Stimulated activated naive CD8-positive, alpha-beta T cell treated with anti-CD3 and anti-CD28 coated beads, Interleukin-15, Interleukin-2, amounts not matched to agents 100 U/mL and 50 U/mL, for 24 hours (primary cell): ENCODE measurements at places on chromosomes 1 and 21.

DNA sequence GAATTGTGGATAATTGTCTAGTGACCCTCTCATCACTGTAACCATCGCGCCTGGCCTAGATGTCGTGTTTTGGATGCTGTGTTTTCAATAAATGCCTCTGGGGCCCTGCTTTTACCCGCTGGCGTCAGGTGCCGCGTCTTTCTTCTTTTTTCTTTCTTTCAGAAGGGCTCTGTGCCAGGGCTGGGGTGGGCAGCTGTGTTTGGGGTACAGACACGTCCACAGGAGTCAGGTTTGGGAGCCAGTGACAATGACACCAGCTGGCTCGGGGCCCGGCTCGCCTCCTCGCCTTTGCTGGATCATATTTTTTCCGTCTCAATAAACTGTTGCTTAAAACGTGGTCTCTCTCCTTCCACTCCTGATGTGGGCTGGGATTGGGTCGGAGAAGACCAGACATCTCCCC is 16.1 kb downstream of the TMEM201 start:
- no peak for DNase-seq

DNA sequence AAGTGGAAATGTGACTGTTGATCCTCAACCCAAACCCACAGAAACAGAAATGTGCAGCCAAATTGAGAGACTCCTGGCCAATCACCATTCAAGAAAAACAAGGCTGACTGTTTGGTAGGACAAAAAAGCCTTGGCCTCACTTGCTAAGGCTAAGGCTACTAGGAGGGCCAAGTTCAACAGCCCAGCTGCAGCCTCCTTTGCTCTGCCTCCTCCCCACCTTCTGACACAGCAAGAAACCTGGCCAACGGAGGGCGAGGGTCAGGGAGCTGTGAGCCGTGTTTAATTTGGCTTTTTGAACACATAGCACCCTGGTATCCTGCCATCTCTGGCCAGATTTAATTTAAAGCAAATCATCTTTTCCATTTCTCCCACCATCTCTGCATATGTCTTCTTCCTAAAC is 165.8 kb upstream of the RAB4A start:
- DNase-seq = no peak

GRCh38 chr1:49424782-49425181 is 599.0 kb downstream of the AGBL4 start:
- DNase-seq = no peak

DNA sequence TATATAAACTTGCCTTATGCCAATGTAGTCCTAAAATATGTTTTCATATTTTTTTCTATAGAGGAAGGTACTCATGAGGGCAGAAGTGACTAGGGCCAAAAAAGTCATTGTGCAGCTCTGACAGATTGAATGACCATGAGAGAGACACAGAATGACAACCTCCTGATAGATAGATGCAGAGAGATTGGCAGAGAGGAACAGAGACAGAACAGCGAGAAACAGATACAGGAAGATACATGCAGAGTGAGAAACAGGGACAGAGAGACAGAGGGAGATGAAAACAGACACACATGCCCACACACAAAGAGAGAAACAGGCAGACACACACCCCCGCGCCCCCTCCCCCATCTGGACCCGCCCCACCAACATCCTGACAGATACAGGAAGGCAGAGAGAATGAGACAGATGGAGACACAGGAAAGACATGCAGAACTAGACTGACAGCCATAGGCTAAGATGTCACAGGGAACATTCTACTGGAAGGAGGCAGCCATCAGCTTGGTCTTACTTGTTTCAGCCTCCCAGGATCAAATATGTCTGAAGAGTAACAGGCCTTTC is 211.1 kb downstream of the ST6GALNAC3 start:
- no peak for DNase-seq

- peak; percentile 77 for DNase-seq
These were observed 475 bp upstream of the NPPB start for GRCh38 chr1:11858968-11859871.

GRCh38 chr1:183516725-183517124 is 44.4 kb downstream of the SMG7 start:
- DNase-seq = no peak

DNA sequence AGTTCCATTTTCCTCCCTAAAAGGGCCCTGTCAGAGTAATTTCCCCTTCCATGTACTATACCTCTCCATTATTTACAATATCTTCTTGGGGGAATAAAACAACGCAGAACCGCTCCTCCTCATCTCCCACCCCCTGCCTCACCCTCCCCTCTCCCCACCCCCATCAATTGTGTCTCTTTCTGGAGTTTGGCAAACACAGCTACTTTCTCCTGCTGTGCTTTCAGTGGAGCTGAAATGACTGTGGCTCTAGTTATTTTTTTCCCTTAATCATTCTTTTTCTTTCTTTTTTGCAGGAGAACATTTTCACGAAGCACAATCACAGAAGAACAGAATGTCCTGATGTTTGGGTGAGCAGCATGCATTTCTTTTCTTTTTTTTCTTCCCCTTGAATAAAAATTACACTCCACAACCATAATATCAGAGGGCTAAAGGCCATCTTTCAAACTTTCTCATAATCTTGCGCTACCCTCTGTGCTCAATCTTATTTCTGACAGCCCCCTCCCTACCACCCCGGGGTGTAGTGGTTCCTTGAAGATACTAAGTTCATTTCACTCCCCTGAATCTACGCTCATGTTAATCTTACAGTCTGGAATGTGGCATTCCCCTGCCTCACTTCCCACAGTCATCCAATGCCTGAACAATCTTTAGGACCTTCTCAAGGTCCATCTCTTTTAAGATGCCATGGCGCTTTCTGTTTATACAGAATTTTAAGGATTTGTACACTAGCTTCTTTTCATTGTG is 8.8 kb upstream of the PLXNA2 start:
- DNase-seq = no peak

GRCh38 chr1:157103268-157103667 is 3.7 kb upstream of the ETV3L start:
- no peak for DNase-seq

- no peak for DNase-seq
These were observed 31.2 kb downstream of the FMN2 start for GRCh38 chr1:240122639-240123613.
